ENCODE measurements at places on chromosomes 13 and 19.

DNA sequence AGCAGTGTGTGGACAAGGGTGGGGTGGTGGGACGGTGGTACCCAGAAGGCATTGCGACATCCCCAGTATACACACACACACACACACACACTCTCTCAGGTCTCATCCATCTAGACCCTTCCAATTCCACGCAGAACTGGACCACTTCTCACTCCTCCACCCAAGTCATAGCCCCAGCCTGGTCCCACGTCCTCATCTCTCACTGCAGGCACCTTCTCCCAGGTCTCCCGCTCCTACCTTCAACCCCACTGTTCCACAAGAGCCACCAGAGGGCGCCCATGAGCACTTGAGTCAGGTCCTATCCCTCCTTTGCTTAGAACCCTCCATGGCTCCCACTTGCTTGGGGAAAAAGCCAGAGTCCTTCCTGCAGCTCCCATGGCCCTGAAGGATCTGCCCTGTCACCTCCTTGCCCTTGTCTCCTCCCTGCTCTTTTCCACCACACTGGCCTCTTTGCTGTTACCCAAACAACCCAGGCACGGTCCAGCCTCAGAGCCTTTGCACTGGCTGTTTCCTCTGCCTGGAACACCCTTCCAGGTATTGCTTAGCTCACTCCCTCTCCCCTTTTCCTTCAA lies 62.6 kb downstream of the IER2 start:
- peak; percentile 59 for DNase-seq

GRCh38 chr13:101773062-101773461 lies 320.6 kb downstream of the ITGBL1 start:
- DNase-seq = no peak

GRCh38 chr13:40613192-40613818 lies 53.1 kb downstream of the FOXO1 start:
- peak; percentile 28 for DNase-seq

DNA sequence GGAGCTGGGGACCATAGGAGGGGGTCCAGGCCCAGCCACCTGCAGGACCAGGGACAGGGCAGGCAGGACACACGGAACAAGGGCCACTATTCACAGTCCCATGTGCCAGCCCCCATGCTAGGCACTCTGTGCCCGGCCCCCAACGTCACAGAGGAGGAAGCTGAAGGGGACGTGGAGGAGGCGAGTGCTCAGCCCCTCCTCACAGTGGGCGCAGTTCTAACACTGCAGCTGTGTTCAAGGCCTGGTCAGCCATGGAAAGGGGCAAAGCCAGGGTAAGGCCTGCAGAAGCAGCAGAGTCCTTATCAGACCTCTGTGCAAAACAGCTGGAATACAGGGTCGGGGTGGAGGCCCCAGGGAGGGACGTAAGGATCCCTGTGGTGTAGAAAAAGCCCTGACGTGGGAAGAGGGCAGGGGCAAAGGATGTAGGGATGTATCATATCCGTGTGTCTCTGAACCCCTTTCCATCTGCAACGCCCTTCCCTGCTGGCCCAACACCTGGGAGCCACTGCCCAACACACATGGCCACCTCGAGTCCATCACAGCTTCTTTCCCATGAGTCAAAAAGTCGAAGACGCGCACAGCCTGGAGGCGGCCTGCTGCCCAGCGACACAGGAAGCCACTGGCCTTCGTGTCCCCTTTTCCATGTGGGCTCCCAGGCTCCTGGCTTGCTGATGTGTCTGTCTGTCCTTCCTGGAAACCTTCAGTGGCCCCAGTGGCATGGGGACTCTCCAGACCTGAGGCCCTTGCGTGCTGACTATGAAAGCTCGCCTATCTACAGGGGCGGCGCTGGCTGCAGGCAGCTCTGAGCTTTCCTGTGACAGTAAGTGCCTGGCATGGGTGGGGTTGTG lies 28.0 kb downstream of the SH3GL1 start:
- no peak for DNase-seq

GRCh38 chr19:17246681-17247425 lies 1.1 kb upstream of the NR2F6 start:
- DNase-seq = peak; percentile 56

DNA sequence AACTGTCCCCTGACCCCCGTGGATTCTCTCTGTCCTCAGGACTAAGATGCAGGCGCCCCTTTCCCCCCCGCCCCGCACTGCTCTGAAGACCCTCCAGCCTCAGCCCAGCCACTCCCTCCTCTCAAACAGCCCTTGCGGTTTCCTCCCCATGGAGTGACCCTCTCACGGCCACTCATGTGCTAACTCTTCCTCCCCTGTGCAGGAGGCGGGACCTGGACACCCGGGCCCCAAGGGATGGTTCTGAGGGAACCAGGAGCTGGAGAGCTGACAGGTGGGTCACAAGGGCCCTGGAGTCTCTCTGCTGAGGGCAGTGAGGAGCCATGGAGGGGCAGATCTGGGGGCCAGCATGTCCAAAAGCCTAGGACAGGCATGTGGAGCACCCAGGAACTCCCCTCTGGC lies 1.9 kb downstream of the ISOC2 start:
- no peak for DNase-seq

DNA sequence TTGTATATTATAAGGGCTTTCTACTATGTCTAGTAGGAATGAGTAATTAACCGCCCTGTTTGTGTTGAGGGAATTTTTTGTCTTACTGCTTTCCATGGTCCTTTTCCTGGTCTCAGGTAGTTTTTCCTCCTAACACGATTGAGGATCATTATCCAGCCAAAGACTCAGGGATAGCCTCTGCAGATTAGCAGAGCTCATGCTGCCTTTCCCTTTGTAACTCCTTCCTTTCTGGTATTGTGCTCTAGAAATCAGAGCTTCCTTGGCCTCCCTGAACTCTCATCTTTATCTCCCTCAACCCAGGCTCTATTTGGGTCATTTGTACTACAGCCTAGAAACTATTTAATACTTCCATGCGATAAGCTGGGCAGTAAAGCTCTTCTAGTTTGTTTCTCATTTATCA lies 142.1 kb downstream of the PDS5B start:
- DNase-seq = no peak

- DNase-seq = no peak
Observed at GRCh38 chr19:814152-815078, 7.3 kb downstream of the PLPPR3 start.

DNA sequence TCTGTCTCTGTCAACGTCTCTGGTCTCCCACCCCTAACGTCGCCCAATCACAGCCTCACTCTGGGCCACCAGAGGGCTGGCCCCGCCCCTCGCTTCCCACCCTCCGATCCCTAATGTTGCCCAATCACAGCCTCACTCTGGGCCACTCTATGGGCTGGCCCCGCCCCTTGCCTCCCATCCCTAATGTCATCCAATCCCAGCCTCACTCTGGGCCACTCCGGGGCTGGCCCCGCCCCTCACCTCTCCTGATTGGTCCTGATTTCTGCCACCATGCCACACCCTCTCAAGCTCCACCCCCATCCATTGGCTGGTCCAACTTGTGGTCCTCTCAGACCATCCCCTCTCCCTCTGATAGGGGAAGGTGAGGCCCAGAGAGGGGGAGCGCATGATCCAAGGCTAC lies 24.9 kb downstream of the CELF5 start:
- peak; percentile 68 for DNase-seq

DNA sequence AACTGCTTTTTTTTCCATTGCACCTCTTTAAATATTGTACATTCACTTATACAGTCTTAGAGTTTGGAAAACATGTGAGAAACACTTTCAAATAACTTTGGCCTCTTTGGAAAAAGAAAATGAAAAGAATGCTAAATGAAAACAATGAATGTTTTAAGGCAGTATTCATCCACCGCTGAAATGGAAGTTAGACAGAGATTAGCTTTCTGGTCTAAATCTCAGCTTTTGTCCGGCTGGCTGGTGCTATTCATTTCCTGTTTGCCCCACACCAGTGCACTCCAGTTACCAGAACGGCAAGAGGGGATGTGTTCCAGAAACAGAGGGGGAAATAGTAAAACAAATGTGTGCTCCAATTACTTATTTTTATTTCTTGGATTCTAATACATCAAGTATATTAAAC lies 1201.3 kb downstream of the EFNB2 start:
- DNase-seq = no peak

- DNase-seq = no peak
Observed at GRCh38 chr13:23687614-23688013, 117.4 kb downstream of the TNFRSF19 start.

DNA sequence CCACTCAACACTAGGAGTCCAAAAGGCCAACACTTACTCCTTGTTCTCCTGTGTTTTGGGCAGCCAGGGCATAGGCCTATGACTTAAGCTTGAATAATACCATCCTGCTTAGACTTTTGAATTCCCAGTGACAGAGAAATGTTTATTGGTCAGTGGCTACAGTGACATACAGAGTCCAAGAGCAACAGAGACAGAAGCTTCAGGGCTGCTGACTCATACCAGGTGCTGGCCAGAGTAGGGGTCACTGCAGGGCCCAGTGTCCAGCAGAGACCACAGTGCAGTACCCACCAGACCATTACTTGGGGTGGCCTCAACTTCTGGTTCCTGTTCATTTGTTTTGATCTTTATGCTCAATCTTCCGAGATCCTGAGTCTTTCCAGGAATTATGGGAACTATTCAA lies 6.0 kb upstream of the FREM2 start:
- no peak for DNase-seq

DNA sequence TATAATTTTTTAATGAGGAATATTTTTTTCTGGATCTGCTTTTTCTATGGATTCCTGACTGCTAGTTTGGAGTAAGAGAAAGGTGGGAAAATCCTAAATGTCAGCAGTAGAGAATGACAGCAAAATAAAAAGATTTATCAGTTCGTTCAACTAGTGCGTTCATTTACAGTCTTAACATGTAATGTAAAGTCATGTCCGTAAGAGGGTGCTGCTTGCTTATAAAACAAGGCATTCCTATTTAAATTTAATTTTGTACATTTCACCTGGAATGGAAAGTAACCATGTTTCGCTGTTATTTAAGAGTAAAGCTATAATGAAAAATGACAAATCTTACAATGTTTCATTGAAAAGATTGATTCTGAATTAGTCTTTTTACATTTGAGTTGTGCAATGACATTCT lies 76.6 kb downstream of the ZMYM2 start:
- no peak for DNase-seq

DNA sequence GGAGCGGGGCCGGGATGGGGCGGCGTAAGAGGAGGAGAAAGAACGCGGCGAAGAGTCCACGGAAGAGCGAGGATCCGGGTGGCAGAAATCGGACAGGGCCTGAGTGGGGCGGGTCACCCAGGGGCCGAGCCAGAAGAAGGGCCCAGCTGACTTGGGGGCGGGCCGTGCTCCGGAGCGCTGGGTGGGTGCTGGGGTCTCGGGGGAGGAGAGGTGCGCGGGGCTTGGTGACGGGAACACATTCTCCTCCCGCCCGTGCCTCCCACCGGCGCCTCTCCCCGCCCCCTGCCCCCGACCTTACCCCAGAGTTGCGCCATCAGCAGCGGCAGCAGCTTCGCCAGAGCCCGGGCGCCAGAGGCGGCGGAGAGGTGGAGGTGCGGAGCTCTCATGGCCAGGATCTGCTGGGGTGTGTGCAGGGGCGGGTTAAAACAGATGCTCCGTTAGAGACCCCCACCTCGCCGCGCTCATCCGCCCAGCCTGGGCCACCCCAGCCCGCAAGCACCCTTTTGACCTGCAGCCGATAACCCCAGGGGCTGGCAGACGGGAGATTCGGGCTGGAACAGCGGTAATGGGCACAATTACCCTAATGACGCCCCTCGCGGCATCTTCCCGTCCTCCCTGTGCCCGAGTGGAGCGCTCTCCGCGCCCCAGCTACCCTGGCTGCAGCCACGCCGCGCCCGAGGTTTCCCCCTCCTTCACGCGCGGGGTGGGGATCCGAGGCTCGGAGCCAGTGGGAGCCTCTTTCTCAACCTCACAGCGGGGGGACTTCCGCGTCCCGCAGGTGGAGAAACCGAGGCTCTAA lies 565 bp downstream of the KLK10 start:
- no peak for DNase-seq

DNA sequence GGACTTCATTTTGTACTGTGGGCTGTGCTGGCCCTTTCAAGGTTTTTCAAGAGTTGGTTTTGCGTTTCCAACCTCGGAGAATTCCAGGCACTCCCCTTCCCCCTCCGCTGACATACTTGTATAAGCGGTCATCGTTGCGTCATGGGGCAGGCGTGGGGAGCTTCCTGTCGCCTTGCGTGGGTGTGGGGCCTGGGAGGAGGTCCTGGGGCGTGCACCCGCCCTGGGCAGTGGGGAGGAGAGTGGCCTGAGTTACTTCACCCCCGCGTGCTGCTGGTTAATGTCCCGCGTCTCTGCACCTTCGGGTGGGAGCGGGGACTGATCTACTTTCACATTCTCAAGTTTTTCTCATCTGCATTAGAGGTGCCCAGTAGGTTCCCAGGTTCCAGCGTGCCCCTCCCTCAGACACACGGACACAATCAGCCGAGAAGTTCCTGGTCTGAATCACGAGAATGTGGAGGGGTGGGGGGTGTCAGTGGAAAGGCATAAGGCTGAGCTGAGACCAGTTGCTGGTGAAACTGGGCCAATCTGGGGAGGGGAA lies 4.1 kb downstream of the IER2 start:
- peak; percentile 23 for DNase-seq

DNA sequence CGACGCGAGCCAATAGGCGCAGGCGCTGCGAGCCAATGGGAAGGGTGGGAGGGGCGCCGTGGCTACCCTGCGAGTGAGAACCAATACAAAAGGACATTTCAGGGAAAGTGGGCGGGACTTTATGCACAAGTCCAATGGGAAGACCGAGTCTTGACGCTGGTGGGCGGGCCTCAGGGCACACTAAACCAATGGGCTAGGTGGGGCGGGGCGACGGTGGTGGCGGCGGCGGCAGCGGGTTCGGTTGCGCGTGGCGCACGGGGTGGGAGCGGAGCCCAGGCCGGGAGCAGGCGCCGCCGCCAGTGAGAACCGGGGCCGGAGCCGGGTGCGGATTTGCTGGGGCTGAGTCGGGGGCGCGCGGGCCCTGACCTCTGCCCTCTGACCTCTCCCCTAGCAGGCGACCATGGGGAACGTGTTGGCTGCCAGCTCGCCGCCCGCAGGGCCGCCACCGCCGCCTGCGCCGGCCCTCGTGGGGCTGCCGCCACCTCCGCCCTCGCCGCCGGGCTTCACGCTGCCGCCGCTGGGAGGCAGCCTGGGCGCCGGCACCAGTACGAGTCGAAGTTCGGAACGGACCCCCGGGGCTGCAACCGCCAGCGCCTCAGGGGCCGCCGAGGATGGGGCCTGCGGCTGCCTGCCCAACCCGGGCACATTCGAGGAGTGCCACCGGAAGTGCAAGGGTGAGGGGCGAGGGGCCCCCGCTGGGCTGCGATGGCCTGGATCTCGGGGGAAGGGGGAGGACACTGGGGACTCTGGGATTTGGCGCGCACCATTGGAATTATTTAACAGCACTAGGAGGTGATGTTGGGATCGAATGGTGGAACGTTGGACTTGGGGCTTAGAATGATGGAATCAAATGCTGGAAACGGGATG lies at the start of gene TOMM40:
Gene TOMM40, plus strand, starts transcription at position 239 of the 867 bp plus-strand sequence. Its CDS starts 162 bp downstream, at position 401.
- peak; percentile 100 for DNase-seq

GRCh38 chr13:109410868-109411267 lies 375.5 kb downstream of the IRS2 start:
- DNase-seq = no peak

All from SHP77 (cell line).